ENCODE measurements at places on chromosomes 13 and 19.

- peak; percentile 14 for DNase-seq
Measured at GRCh38 chr19:7888145-7888825, at the start of gene LRRC8E. Gene LRRC8E (plus strand): TSS chr19:7888510. CDS start chr19:7895604, 7,094 bp downstream.

GRCh38 chr19:39778763-39779162 is at the start of gene LEUTX:
Gene LEUTX (plus strand): TSS chr19:39778854. CDS start chr19:39778921, 67 bp downstream.
- DNase-seq, result no peak

DNA sequence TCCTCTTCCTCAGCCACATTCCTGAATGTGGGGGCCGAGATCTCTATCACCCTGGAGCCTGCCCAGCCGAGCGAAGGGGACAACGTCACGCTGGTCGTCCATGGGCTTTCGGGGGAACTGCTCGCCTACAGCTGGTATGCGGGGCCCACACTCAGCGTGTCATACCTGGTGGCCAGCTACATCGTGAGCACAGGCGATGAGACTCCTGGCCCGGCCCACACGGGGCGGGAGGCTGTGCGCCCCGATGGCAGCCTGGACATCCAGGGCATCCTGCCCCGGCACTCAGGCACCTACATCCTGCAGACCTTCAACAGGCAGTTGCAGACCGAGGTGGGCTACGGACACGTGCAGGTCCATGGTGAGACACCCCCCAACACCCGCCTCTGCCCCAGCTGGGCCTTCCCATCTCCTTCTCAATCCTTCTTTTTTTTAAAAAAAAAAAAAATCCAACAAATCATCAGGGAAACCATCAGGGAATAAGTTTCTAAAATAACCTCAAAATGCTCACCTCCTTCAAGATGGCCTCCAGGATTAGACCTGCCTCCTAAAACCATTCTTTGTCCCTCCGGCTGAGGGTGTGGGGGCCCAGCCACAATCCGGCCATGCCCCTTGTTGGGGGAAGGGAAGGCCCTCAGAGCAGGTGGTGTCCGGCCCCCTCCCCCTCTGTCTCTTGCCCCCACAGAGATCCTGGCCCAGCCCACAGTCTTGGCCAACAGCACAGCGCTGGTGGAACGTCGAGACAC is 4.6 kb downstream of the CEACAM16 start:
- no peak for DNase-seq

GRCh38 chr19:2015608-2015950 is at the start of gene BTBD2:
Gene BTBD2 (minus strand): TSS chr19:2015714. CDS start chr19:2015703, 11 bp downstream.
- peak; percentile 51 for DNase-seq

- no peak for DNase-seq
Measured at GRCh38 chr19:10115392-10116084, 4.0 kb downstream of the P2RY11 start.

GRCh38 chr19:44905437-44906160 is at the start of gene APOE:
Gene APOE (plus strand): TSS chr19:44905796. CDS start chr19:44906625, 829 bp downstream.
- no peak for DNase-seq

- DNase-seq, result no peak
Measured at GRCh38 chr13:75220861-75221260, 261.1 kb downstream of the TBC1D4 start.

GRCh38 chr19:42285541-42285941 is 16.4 kb upstream of the PRR19 start:
- no peak for DNase-seq

GRCh38 chr19:55593096-55593772 is 6.1 kb downstream of the FIZ1 start:
- DNase-seq, result no peak

GRCh38 chr19:58476498-58477015 is 405 bp downstream of the ZNF446 start:
- no peak for DNase-seq

DNA sequence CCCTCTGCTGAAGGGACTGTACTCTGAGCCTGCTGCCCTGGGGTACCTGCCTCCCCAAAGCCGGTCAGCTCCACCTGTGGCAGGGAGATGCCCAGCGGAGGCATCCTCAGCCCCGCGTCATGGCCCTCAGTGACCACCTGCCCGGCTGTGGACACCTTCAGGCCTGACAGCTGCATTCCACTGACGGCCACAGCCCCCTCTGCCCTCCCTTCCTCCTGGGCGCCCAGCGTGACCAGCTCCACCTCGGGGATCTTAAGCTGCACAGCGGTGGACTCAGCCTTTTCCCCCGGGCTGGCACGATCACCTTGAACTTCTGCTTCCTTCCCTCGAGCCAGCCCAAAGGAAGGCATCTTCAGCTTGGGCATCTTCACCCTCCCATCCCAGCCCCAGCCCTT is 4.8 kb upstream of the HIPK4 start:
- no peak for DNase-seq

GRCh38 chr19:11949201-11949600 is 15.6 kb upstream of the ZNF763 start:
- no peak for DNase-seq

- DNase-seq, result no peak
Measured at GRCh38 chr13:51596541-51596940, 12.3 kb downstream of the WDFY2 start.

DNA sequence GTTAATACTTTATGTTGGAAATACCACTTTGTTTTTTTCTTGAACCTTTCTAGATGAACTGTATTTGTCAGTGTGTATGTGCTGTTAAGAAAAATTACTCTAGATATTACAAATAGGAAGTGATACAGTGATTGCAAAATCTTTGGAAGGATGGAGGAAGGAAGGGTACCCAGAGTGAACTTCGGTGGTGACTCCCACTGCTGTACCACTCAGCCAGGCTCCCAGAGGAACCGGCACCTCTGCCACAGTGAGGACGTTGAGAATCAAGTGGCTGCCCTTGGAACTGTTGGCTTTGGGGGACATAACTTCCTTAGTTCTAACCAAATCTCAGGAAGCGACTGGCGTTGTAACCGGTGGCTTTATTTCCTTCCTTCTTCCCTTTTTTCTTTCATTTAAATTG is 184.7 kb downstream of the PCCA start:
- no peak for DNase-seq

GRCh38 chr19:51274049-51274770 is 23.3 kb downstream of the SIGLECL1 start:
- no peak for DNase-seq

DNA sequence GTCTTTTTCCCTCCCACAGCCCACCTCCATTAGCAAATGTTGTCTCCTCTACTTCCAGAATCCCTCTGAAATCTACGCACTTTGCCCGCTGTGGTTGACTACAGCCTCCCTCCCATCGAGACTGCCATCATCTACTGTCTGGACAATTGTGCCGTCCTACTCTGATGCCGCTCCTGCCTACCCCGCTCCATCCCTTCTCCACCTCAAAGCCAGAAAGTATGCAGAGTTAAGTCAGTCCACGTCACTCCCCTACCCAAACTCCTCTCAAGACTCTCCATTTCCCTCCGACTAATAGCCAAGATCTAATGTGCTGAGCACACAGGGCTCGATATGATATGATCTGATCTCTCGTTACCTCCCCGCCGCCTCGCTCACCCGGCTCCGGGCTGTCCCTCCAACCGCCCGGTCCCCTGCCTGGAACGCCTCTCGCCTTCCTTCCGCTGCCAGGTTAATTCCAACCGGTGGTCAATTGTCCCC is 556 bp downstream of the CACTIN start:
- no peak for DNase-seq

DNA sequence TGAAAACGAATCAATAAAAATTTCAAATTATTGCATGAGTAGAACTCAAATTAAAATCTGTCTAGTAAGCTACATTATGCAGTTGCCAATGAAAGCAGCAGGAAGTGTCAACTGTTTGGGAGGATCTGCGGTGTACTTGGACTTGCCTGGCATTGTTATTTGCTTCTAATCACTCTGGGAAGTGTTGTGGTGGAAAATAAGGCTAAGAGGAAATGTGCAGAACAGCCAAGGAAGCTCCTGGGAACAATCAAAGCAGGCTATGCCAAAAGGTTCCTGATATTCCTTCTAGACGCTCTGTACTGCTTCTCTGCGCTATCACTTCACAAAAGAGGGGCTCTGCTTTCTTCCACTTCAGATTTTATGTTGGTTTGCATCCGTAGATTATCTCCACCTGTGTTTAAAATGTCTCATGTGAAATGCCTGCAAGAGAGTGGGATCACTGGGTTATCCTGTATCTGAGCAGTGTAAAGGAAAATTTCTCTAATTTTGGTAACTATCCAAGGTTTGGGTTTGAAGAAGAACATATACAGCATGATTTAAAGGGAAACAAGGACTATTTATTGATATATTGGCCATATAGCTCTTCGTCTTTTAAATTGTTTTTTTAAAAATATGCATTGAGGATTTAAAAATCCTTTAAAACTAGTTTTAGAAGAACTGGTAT is 182.7 kb upstream of the CSNK1A1L start:
- no peak for DNase-seq

DNA sequence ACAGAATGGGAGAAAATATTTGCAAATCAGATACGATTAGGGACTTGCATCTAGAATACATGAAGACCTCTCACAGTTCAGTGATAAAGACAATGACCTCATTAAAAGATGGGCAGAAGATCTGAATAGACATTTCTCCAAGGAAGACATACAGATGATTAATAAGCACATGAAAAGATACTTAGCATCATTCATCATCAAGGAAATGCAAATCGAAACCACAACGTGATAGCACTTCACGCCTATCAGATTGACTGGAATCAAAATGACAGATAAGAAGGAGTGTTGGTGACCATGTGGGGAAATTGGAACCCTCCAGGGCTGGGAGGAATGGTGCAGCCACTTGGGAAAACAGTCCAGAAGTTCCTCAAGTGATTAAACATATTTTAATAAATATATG is 25.8 kb downstream of the CFAP97D2 start:
- no peak for DNase-seq

DNA sequence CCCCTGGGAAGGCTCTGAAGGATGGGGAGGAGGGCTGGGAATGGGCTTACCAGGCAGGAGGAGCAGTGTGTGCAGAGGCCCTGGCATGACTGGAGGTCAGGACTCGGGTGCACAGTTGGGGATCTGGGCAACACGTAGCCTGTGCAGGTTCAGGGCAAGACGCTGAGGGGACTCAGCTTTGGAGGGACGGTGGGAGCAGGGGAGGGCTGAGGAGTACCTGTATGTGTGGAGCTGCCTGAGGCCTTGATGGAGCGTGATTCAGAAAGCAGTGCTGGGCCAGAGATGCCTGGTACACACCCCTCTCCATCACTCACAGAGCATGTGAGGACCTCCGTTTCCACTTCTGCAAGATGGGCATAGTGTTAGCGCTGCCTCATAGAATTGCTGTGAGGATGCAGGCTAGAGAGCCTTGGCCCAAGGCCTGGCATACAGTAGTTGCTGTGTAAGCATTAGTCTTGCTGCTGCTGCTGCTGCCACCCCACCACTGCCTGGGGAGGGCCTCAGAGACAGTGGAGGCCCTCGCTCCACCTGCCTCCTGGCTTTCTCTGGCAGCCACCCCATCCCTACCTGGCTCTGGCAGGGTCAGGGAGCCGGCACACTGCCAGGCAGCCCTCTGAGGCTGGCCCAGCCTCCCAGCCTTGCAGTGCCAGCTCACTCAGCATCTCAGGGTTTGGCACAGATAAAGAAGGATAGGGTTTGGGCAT is 2.4 kb downstream of the PAK4 start:
- peak; percentile 12 for DNase-seq

- no peak for DNase-seq
Measured at GRCh38 chr13:100269837-100270236, 180.9 kb downstream of the PCCA start.

Data from DMS79 (cell line).